Naive thymus-derived CD4-positive, alpha-beta T cell (primary cell): ENCODE measurements at places on chromosomes 2 and 18. TPM values are rescaled to one million over a fixed set of nuclear protein-coding genes. Genes with fewer than 3 reads are reported as not detected.

Gene BMP10
- total RNA-seq: not detected

Gene NCKAP5
- total RNA-seq: not detected

Gene RUFY4
- total RNA-seq: 6.6 and 6.8 TPM in 2 replicates

Gene INPP4A
- 165 TPM for total RNA-seq

Gene TMEM198
- total RNA-seq: 0.45 TPM

DNA sequence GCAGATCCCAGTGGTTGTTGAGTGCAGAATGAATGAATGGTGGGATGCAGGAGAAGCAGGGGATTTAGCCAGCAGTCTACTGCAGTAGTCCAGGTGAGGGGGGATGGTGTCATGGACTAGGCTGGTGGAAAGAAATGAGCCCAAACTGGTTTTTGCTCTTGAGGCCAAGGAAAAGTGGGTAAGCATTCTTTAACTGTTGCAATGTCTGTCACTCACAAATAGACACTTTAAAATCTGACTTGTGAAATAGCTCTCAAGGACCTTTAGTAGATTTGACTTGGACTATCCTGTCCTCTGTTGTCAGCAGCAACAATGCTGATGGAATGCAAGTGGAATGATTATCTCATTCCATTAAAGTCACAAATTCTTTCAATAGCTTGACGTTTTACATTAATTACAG lies 37.5 kb upstream of the STK17B start:
- DNase-seq: no peak

GRCh38 chr18:48228841-48229240 lies 180.3 kb downstream of the ZBTB7C start:
- no peak for DNase-seq

DNA sequence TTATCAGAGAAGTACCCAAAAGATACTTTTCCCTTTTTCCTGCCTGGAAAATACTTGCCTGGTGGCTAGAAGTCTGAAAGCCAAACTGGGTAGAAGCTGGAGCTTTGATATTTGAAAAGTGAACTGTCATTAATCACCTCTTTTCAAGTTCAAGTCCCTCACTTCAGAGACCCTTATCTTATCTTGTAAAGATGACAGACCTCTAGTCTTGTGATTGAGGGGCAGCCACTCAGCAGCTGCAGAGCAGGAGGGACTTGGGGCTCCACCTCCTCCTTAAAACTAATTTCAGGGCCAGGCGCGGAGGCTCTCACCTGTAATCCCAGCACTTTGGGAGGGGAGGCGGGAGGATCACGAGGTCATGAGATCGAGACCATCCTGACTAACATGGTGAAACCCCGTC lies 64.2 kb upstream of the CDCA7 start:
- no peak for DNase-seq

DNA sequence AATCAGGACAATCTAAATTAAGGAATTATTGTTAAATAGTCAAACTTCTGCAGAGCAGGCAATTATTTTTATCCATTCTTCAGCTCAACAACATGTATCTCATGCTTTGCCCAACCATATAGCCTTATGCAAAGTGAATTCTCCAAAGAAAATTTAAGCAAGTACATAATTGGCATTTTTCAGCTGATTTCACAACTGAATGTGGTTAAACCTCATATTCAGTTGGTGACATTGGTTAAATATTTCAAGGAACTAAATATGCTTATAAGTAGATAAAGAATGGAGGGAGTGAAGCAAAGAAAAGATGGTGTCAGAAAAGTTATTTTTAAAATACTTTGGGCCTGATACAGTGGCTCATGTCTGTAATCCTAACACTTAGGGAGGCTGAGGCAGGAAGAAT lies 816.2 kb downstream of the NRXN1 start:
- DNase-seq: no peak

DNA sequence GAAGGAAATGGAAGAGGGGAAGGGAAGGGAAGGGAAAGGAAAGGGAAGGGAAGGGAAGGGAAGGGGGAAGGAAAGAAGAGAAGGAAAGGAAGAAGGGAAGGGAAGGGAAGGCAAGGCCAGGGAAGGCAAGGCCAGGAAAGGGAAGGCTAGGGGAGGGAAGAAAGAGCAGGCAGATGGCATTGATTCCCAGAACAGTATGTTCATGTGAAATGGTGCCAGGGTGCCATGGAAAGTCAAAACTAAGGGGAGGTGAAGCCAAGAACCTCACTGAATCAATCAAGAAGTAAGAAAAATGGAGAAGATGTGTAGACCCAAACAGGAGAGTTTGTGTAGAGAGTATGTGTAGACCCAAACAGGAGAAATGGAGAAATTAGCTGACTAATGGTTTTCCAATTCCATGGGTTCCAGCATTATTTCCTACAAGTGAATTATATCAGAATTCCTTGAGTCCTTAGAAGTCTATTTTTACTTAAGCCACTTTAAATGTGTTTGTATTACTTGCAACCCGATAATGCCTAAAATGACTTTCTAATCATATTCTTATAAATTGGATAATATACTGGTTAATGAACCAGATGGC lies 367.6 kb downstream of the TXNL1 start:
- no peak for DNase-seq

GRCh38 chr2:108194409-108195132 lies 45.2 kb upstream of the SULT1C3 start:
- DNase-seq: no peak

DNA sequence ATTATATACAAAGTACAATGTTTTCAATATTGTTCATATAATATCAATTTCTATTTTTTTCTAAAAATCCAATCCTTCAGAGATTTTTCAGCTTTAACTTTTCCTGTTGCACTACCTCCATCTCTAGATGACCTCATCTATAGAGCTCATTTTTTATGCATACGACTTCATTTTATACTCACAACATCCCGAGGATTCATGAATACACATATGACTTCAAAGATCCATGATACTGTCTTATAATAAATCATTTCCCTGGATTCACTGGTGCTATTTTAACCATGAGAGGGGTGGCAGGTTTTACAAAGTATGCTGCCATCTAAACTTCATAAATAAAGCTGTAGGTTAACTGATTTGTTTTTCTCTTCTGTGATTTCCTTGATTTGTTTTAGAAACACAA lies 694.6 kb downstream of the EPHA4 start:
- DNase-seq: no peak

- DNase-seq: no peak
Measured at GRCh38 chr18:39801848-39802247, 2153.2 kb upstream of the PIK3C3 start.

- DNase-seq: no peak
Measured at GRCh38 chr18:49016648-49017539, 66.1 kb upstream of the SMAD7 start.

GRCh38 chr2:97738179-97739019 lies 25.0 kb downstream of the ZAP70 start:
- no peak for DNase-seq

GRCh38 chr2:23940718-23941620 lies 706 bp downstream of the UBXN2A start:
- DNase-seq: peak; percentile 27

DNA sequence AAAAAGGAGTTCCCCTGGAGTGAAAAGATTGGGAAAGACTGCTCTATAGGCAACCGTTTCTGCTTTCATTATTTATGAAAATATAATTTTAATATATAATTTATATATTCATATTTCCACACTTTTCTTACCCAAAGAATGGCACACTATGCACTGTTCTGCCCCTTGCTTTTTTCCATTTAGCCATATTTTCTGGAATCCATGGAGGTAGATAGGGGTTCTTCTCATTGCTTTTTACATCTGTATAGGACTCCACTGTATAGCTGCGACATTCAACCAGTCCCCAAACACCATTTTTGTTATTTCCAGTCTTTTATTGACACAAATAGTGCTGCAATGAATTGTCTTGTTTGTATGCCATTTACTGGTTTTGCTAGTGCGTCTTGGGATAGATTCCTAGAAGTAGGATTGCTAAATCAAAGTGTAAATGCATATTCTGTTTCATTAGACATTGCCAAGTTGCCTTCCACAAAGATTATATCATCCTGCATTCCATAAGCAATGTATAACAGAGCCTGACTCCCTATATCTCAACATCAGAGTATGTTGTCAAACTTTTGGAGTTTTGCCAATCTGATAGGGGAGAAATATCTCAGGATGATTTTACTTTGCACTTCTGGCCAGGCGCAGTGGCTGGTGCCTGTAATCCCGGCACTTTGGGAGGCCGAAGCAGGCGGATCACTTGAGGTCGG lies 26.6 kb upstream of the TCF7L1 start:
- DNase-seq: no peak

- no peak for DNase-seq
Measured at GRCh38 chr18:55000529-55000928, 41.3 kb upstream of the CCDC68 start.
